ENCODE measurements at places on chromosomes 16 and 17. TPM values are rescaled to one million over a fixed set of nuclear protein-coding genes. Genes with fewer than 3 reads are reported as not detected.

The ZFPM1 gene
- total RNA-seq: 0.40 TPM

The ATP2C2 gene
- not detected for total RNA-seq

- peak; percentile 16 for DNase-seq
Measured at GRCh38 chr16:72932050-72932449, 115.9 kb downstream of the ZFHX3 start.

- DNase-seq: no peak
Measured at GRCh38 chr17:51491416-51491815, 231.1 kb downstream of the UTP18 start.
